ENCODE measurements at places on chromosomes 7 and 10.

DNA sequence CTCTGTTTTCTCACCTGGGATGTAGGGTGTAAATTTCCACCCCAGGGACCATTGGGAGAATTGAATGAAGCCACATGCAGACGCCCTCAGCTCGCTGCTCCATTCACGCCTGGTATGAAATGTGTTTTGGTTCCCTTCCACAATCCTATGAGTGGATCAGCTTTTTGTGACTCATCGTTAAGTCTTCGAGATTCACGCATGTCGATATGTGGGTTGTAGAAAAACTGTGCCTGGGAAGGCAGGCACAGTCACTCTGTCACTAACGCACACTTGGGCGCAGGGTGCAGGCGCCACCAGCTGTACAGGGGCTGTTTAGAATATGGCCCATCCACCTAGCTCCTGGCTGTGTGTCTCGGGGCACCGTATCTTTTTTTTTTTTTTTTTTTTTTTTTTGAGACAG lies 64.2 kb upstream of the SH2B2 start:
- DNase-seq, result no peak

GRCh38 chr10:71645185-71645584 lies 74.4 kb downstream of the C10orf105 start:
- no peak for DNase-seq

- DNase-seq, result no peak
Observed at GRCh38 chr10:62961951-62962523, 145.9 kb upstream of the EGR2 start.

GRCh38 chr10:127157506-127158200 lies 38.7 kb downstream of the INSYN2A start:
- DNase-seq, result no peak

DNA sequence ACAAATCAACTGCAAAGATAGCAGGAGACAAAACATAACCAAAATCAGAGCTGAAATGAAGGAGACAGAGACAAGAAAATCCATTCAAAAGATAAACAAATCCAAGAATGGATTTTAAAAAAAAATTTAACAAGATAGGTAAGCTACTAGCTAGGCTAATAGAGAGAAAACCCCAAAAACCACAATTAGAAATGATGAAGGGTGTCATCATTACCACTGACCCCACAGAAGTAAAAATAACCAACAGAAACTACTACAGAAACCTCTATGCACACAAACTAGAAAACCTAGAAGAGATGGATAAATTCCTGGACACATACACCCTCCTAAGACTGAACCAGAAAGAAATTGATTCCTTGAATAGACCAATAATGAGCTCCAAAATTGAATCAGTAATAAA lies 117.6 kb downstream of the DNAJC1 start:
- no peak for DNase-seq

- DNase-seq, result no peak
Observed at GRCh38 chr7:128197589-128197988, 43.5 kb upstream of the LEP start.

All from AG04450 (cell line).